Substantia nigra (tissue), 51 donors: ENCODE measurements at places on chromosomes 5 and 9.

DNA sequence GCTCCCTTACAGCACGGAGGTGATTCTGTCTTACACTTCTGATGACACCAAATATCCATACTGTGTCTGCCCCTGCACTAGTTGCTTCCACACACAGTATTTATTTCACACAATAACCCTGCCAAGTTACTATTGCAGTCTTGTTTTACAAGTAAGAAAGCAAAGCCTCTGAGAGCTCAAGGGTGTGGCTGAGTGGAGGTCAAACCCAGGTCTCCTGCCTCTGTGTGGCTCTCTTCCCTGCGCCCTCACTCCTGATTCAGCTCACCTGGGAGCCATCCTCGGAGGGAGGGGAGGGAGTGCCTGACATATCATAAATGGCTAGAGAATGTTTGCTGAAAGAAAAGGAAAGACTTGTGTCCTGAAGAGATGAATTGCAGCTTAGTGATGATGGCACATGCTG is 41.0 kb downstream of the MVB12B start:
- DNase-seq = no peak

GRCh38 chr5:80707645-80708044 is 52.9 kb upstream of the DHFR start:
- DNase-seq = no peak

- DNase-seq = no peak
Measured at GRCh38 chr9:129649726-129650679, 8.1 kb upstream of the ASB6 start.

DNA sequence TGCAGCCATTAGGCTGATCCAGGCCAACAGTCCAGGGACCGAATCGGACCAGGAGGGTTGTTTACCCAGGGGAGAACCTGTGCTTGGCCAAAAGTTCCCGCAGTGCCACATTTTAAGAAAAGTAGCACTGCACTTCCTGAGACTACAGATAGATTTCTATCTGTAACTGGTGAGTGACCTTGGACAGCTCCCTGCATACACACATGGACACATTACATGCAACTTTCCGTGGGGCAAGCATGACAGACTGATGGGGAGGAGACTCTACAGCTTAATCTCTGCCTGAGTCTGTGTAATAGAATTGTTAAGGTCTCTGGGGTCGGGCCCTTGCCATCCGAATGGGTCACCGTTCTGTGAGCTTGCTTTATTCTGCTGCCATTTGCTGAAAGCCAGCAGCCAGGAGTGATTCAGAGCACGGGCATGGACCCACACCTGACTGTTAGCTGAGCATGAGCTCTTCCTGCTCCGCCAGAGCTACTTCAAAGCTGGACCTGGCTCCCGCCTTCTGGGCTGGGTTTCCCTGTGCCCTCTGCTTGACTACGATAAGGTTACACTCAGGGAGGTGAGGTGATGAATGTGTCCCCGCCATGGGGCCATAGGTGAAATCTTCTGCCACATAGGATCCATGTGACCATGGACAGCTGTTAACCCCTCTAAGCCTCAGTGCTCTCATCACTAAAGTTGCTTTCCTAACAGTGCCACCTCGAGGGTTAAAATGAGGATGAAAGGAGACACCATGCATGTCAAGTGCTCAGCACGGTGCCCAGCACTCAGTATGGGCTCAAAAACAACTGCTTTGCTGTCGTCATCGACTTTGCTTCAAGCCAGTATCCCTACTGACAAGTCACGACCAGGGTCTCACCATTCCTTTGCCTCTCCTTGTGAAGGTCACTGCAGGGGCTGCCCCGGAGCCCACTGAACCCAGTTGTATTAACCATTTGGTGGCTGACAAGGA is 200.0 kb downstream of the MELK start:
- no peak for DNase-seq

DNA sequence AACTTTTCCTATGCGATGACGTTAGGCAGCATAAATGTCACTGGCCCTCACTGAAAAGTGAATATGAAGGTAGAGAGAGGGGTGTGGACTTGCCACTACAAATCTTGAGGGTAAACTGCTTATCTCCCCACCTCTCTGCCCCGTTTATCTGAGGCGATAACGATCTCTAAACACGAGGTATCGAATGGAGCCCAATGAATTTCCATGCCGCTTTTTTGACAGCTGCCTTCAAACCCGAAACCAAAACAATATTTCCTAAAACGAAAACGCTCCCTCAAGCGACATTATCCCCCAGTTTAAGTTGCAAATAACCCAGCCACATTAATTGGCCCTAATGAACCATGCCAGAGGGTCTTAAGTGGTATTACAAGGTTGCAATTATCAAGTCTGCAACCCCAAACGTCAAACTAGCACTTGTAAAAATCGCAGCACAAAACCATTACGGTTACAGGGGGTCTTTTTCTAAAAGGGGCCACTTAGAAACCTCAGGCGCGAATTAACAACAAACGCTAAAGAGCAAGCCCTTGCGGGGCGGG is 1.4 kb downstream of the NR3C1 start:
- no peak for DNase-seq

GRCh38 chr5:75993643-75994520 is 89.3 kb upstream of the SV2C start:
- no peak for DNase-seq

GRCh38 chr5:15786884-15787283 is 286.9 kb downstream of the FBXL7 start:
- DNase-seq = no peak

- no peak for DNase-seq
Measured at GRCh38 chr5:57442080-57442839, 40.4 kb downstream of the ACTBL2 start.

GRCh38 chr5:156927545-156927944 is 35.5 kb downstream of the TIMD4 start:
- no peak for DNase-seq

DNA sequence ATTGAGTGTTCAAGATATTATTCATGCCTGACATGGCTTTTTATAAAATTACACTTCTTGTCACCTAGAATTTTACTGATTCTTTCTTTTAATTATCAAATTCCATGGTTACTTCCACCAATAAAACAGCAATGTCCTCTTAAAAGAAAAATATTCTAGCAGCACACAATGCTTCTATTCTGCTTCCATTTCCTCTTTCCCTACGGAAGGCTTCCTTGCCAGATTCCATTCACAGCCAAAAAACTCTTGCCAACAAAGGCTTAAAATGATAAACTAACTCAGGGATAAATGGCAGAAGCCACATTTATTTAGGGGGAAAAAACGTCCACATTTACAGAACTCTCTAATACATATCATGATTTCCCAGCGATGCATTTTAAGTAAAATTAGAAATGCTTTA is 111.6 kb downstream of the CTNND2 start:
- DNase-seq = no peak

DNA sequence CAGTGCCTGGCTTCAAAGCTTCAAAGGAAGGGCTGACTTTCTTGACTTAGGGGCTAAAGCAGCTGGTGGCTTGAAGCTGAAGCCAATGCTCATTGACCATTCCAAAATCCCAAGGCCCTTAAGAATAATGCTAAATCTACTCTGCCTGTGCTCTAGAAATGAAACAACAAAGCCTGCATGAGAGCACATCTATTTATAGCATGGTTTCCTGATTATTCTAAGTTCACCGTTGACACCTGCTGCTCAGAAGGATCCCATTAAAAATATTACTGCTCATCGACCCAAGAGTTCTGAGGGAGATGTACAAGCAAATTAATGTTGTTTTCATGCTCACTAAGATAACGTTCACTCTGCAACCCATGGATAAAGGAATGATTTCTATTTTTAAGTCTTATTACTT is 6.7 kb downstream of the TMEM174 start:
- no peak for DNase-seq

DNA sequence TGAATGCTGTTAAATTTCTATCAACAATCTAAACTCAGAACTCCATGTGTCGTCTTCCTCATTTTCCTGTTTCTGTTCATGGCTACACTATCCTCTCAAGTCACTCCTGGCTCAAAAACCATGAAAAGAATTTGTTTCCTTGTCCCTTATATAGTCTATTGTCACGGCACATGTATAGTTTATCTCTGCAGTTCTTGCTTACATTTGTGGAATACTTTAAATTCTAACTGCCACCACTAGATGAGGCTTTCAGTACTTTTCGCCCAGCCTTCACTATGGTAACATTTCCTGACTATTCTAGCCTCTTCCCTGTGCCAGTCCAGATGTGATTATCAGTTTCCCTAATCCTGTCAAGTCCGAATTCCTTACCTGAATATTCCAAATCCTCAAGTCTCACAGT is 34.6 kb downstream of the PKD2L2 start:
- no peak for DNase-seq

DNA sequence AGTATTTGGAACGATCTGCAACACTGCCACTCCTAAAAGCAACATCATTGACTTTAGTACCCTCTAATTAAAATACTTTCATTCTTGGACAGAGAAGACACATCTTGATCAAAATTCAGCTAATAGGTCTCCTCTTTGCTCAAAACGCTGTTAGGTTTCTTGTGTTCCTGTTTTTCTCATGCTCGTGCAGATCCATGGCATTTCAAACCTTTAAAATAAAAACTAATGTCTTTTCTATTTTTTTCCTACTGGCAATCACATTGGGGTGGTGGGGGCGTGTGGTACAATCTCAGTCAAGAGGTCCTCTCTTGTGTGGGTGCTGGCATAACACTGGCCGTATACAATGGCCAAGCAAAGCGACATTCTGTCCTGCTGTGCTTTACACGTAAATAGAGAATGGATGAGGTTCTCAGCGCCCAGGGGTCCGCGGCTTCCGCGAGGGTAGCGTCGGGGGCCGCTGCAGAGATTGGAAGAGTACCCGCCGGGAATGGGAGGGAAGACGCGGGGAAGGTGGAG is 315 bp upstream of the GPR150 start:
- DNase-seq = no peak

DNA sequence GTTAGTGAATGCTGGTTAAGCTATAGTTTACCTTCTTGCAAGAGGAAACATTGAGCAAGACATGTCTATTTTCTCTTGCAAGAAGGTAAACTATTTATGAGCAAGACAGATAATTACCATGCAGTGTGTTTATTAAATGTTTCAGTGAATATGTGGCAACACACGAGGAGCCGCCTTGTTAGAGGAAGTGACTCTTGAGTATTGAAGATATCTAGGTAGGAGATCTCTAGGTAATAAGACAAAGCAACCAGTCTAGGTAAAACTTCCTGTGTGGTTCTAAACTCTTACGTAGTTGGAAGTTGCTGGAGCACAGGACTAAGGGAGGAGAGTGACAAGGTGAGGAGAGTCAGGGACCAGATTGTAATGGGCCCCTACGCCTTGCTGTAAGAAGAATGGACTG is 16.8 kb downstream of the SKP2 start:
- no peak for DNase-seq

DNA sequence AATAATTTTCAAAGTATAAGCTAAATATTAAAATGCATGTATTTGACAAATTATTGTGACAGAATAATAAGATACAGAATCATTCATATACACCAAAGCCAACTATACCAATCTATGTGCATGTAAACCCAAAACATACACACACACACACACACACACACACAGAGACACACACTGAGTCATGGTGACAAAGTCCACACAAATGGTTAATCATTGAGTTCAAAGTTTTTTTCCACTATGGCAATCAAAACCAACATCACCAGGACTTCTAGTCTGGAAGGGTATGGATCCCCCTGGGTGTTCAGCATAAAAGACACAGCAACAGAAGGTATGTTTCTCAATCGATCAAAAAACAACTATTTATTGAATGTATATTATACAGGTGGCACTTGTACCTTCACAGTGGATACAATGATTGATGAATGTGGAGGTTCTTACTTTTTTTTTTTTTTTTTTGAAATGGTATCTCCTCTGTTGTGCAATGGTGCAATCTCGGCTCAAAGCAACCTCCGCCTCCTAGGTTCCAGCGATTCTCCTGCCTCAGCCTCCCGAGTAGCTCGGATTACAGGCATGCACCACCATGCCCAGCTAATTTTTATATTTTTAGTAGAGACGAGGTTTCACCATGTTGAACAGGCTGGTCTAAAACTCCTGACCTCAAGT is 137.0 kb downstream of the PDE4D start:
- no peak for DNase-seq

DNA sequence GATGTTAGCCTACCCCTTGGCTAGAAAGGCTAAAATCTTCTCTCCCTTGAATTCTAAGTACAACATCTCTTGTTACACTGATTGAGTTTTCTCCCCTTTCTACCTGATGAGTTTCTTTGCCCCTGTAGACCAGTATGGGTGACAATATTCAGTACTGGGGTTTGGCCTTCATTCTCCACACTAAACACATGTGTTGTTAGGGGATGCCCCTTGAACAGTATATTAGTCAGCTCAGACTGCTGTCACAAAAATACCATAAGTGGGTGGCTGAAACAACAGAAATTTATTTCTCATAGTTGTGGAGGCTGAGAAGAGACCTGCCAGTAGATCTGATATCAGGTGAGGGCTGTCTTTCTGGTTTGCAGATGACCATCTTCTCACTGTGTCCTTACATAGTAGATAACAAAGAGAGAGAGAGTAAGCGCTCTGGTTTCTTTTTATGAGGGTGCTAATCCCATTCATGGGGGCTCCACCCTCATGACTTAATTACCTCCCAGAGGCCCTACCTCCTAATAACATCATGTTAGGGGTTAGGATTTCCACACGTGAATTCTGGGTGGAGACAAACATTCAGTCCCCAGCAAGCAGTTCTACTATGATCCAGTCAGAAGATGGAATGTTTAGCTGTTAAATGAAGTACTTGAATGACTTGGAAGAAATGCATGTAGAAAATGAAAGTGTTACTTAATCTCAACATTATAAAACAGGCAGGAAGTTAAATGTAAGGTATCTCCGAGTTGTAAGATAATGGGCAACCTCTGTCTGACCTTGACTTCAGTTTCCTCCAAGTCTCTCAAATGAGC is 17.5 kb downstream of the VLDLR start:
- DNase-seq = no peak

GRCh38 chr5:142119051-142119625 is 10.6 kb downstream of the NDFIP1 start:
- no peak for DNase-seq

GRCh38 chr9:136546697-136547501 is 1.1 kb upstream of the NOTCH1 start:
- DNase-seq = peak; percentile 55

GRCh38 chr9:108837530-108837929 is 18.3 kb downstream of the ACTL7B start:
- DNase-seq = no peak

DNA sequence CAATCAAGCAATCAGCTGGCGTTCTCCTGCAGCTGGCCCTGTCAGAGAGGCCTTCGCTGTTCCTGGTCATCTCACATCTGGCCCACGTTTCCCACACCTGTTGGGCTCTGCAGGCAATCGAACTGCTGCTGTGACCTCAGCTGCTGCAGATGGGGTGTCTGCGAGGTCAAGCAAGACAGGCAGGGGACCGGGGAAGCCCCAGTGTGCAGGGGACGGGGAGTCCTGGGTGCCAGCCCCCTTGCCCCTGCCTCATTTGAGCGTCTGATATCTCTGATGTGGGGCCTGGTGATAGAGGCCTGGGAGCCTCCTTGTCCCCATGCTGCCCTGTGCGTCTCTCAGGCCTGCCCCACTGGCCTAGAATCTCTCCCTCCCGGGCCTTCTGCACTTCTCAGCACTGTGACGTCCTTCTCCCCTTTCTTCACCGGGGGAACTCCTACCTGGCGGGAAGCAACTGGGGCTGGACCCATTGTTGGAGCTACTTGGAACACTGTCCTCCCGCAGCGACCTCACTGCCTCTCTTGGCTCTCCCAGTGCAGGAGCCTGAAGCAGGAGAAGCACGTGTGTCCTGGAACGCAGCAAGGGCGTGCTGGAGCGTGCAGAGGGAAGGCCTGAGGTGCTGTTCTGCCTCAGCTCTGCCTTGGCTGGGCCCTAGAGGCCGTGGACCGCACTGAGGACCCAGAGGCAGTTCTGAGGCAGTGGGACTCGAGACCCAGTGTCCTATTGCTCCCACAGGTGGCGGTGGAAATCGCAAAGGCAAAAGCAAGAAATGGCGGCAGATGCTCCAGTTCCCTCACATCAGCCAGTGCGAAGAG is 3.9 kb downstream of the GRK6 start:
- no peak for DNase-seq

- DNase-seq = no peak
Measured at GRCh38 chr5:151156507-151157420, 815 bp downstream of the ANXA6 start.
